ENCODE measurements at places on chromosomes 6 and 20.

- DNase-seq, result no peak
Measured at GRCh38 chr6:142637624-142638351, 307.2 kb downstream of the HIVEP2 start.

DNA sequence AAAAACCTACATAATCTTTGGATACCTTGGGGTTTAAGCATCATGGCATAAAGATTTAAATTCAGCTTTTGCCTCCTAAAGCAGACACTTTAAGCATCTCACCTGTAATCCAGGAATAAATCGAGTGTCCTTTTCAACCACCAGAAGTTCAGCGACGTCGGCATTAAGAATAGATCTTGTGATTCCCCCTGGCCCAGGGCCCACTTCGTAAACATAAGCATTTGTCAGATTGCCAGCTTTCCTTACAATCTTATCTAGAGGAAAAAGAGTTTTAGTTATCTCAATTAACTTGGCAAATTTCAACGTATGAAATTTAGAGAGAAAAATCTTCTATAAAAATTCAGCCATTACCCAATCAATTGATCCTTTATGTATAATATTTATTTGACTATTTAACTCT lies 3.2 kb downstream of the TFB1M start:
- no peak for DNase-seq

- DNase-seq, result no peak
Measured at GRCh38 chr6:13294499-13295069, 33.8 kb downstream of the TBC1D7 start.

- DNase-seq, result no peak
Measured at GRCh38 chr6:143107911-143108761, 47.4 kb downstream of the AIG1 start.

DNA sequence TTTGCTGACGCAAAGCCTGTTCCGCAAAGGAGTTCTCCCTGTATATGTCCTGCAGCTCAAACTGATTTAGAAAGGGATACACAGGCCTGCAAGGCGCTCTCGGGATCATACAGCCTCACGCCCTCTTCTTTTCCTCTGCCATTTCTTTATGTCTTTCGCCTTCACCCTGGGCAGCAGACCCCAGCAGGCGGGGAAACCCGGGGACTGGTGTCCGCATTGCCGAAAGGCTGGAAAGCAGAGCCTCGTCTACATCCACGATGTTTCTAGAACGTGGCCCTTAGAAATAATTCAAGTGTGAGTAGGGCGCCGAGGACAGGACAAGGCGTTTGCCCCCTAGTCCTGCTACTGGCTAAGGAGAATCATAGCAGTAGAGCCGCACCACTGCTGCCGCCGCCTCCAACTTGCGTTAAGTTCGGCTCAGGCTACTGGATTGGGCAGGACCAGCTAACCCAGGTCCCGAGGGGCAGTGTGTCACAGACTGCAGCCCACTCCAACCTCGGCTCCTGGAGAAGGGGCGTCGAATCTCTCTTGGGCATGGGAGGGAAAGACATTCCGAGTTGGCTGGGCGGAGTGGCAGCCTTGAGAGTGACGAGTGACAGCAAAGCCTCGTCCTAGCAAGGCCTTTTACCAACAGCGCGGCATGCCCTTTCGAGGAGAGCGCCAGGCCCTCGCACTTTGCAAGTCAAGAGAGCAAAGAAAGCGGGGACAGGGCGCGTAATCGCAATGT lies 2.6 kb upstream of the TBX18 start:
- DNase-seq, result no peak

DNA sequence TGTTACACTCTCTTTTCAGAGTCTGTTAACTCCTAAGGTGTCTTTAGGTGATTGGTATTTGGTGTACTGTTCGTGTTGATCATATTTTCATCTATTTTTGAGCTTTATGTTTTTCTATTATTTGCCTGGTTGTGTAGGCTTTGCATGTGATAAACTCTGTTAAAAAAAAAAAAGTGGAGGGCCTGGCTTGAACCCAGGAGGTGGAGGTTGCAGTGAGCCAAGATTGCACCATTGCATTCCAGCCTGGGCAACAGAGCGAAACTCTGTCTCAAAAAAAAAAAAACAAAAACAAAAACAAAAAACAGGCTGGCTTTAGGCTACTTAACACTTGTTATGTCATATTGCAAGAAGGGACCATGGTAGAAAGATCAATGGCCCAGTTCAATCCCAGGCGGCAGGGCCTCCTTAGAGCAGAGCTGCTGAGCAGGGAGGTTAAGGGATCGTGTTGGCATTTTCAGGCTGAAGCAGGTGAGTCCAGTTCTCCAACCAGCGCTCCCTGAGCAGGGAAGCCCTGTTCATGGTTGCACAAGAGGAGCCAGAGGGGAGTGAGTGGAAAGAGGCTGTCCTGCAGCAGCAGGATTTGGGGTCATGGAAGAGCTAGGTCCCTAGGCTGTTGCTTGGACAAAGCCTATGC lies 8.5 kb downstream of the PYGB start:
- no peak for DNase-seq

- DNase-seq, result no peak
Measured at GRCh38 chr20:63280929-63281545, 8.4 kb downstream of the ARFGAP1 start.

- no peak for DNase-seq
Measured at GRCh38 chr6:113668641-113669408, 188.3 kb upstream of the MARCKS start.

Data from NCI-H524 (cell line).